Thyroid gland (tissue), 4 donors: ENCODE measurements at places on chromosomes 1 and 21.

GRCh38 chr1:159289060-159289459 is 13.1 kb upstream of the FCER1A start:
- H3K4me1 ChIP-seq: no peaks in the 10 kb centered on the region
- no peak overlapping the region for H3K4me3 ChIP-seq
- no peak for DNase-seq
- H3K27me3 ChIP-seq: no peaks in the 10 kb centered on the region

GRCh38 chr1:160216301-160216700 is 11.1 kb downstream of the PEA15 start:
- no peak for DNase-seq
- H3K36me3 ChIP-seq: peaks cover 58% of the 10 kb centered on the region
- peak overlapping the region; percentile 79 for H3K27ac ChIP-seq

GRCh38 chr1:30648408-30649000 is 74.9 kb downstream of the MATN1 start:
- no peaks in the 10 kb centered on the region for H3K4me1 ChIP-seq
- H3K27ac ChIP-seq: no peak overlapping the region
- DNase-seq: no peak
- H3K36me3 ChIP-seq: no peaks in the 10 kb centered on the region

GRCh38 chr1:205205055-205205454 is 6.4 kb downstream of the DSTYK start:
- H3K27me3 ChIP-seq: no peaks in the 10 kb centered on the region
- H3K36me3 ChIP-seq: no peaks in the 10 kb centered on the region
- peaks cover 4% of the 10 kb centered on the region for H3K4me1 ChIP-seq
- no peak for DNase-seq

- no peak overlapping the region for H3K4me3 ChIP-seq
- no peak overlapping the region for H3K27ac ChIP-seq
- DNase-seq: no peak
- H3K4me1 ChIP-seq: no peaks in the 10 kb centered on the region
- no peaks in the 10 kb centered on the region for H3K36me3 ChIP-seq
- no peaks in the 10 kb centered on the region for H3K27me3 ChIP-seq
Observed at GRCh38 chr1:96464066-96464465, 257.5 kb upstream of the PTBP2 start.

GRCh38 chr1:100876291-100876690 is 18.4 kb downstream of the EXTL2 start:
- DNase-seq: no peak
- H3K36me3 ChIP-seq: peaks cover 6% of the 10 kb centered on the region
- H3K4me1 ChIP-seq: no peaks in the 10 kb centered on the region
- no peak overlapping the region for H3K4me3 ChIP-seq
- H3K27ac ChIP-seq: no peak overlapping the region

DNA sequence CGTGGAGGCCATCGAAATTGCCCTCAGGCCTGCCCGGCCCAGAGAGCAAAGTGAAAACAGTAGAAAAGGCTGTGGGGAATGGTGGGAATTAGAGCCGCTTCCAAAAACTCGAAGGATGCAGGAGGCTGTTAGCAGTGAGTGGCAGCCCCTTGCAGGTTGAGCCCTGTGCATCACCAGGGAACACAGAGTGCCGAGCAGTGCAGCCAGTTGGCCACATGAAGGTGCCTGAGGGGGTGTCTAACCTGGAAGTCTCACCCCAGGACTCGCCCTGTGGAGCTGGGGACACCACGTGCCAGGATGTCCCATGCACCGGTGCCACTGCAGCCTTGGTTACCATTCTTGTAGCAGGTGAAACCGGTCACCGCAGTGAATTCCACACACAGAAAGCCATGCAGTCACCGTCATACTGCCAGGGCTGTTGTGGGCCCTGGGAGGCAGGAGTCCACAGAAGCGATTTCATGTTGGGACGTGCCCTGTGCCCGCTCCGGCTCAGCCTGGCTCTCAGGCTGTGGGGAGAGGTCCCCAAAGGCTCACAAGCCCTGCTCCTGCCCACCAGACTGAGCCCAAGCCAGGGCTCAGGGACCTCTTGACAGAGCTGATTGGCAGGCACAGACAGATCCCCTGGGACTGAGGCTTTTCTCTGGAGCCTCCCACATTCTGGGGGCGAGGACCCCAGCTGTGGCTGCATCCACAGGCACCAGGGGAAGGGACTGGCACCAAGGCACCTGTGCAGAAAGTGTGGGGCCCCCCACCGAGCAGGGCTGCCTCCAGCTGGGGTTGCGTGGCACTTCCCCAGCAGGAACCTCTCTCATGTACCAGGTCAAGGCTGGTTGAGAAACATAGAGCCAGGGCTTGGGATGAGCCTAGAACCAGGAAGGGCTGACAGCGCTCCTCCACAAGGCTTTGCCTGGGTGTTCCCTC is 16.7 kb upstream of the ACTRT2 start:
- H3K4me1 ChIP-seq: no peaks in the 10 kb centered on the region
- no peaks in the 10 kb centered on the region for H3K36me3 ChIP-seq
- no peak overlapping the region for H3K4me3 ChIP-seq

DNA sequence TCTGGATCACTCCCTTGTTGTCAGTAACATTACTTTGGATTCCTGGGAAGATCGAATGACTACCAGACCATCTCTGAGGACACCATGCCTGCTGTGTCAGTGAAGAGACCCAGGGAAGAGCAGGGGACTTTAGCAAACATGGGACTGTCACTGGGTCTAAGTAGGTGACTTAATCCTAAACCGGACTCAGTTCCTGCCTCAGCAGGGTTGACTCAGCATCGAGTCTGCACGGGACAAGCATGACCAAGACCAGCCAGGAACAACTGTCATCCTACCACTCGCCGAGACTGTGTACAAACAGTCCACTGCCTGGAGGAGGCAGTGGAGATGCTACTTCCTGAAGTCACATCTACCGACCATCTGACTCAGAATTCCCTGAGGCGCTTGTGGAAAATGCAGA is 53.2 kb upstream of the RAB4A start:
- no peaks in the 10 kb centered on the region for H3K27me3 ChIP-seq
- no peak overlapping the region for H3K4me3 ChIP-seq
- no peak overlapping the region for H3K27ac ChIP-seq
- peaks cover 22% of the 10 kb centered on the region for H3K4me1 ChIP-seq

GRCh38 chr1:50174101-50174500 is 65.4 kb downstream of the ELAVL4 start:
- H3K27ac ChIP-seq: no peak overlapping the region
- H3K4me1 ChIP-seq: no peaks in the 10 kb centered on the region
- no peak for DNase-seq
- no peaks in the 10 kb centered on the region for H3K27me3 ChIP-seq
- no peaks in the 10 kb centered on the region for H3K36me3 ChIP-seq
- no peak overlapping the region for H3K4me3 ChIP-seq

DNA sequence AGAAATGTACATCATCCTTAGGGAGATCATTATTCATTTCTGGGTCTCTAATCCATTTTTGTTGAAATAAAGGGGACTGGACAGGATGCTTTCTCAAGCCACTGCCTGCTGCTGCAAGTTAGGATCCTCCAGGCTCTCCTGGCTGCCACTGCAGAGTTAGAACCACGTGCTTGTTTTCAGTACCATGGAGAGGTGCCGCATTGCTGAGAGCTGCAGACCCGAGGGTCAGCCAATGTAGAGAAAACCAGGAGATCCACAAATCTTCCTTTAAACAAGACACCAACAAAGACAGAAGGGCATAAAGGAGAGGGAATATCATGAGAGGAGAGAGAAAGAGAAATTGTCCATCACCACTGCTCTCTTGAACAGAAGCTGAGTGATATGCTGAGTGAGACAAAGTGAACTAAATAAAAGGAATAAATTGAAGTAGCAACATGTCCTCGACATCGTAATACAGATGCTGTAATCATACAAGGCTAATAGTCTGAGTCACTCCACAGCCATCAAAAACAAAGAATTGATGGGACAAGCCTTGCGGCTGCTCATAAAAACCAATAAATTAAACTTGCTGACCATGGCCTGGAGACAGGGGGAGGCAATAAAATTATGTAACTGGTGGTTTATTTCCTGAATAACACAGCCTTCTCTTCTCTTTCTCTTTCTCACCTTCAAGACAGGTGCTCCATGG is 255.7 kb downstream of the OMA1 start:
- no peaks in the 10 kb centered on the region for H3K27me3 ChIP-seq
- no peaks in the 10 kb centered on the region for H3K4me1 ChIP-seq
- H3K27ac ChIP-seq: no peak overlapping the region

GRCh38 chr1:74474585-74474984 is 37.8 kb downstream of the LRRC53 start:
- DNase-seq: no peak
- no peaks in the 10 kb centered on the region for H3K27me3 ChIP-seq

DNA sequence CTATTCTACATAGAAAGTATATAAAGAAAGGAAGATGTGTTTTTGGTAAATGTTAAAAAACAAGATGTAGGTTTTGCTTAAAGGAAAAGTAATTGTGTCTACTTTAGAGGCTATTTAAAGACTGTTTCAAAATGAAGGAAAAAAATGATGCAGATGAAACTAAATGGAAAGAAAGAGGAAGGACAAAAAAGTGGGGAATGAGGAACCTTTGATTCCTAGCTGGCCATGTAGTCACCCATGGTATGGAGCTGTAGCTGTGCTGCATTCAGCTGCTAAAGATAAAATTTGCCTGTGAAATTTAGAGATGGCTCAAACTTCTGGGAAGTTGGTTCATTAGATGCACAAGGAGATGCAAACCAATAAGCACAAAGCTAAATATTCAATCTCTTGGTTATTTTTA is 86.8 kb upstream of the SERBP1 start:
- no peaks in the 10 kb centered on the region for H3K36me3 ChIP-seq
- no peak for DNase-seq
- H3K4me3 ChIP-seq: no peak overlapping the region
- H3K27me3 ChIP-seq: no peaks in the 10 kb centered on the region
- H3K27ac ChIP-seq: no peak overlapping the region

DNA sequence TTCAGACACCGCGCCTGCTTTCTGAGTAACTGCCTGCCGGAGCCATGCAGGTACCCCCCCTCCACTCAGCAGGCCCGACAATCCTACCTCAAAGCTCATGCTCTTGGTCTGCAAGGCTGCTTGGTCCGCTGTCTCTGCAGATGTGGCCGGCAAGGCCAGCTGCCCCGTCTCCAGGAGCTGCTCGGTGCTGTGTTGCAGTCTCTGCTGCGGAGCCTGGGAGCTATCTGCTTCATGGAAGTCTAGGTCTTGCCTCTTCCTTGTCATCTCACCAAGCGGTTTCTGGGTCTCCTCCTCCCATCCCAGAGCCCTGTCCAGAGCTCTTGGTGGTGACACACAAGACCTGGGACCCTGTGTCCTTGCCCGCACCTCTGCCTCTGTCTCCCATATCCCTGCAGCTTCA is 24.0 kb upstream of the GNPAT start:
- no peaks in the 10 kb centered on the region for H3K27me3 ChIP-seq
- no peaks in the 10 kb centered on the region for H3K36me3 ChIP-seq
- peaks cover 16% of the 10 kb centered on the region for H3K4me1 ChIP-seq
- no peak for DNase-seq
- no peak overlapping the region for H3K27ac ChIP-seq

- H3K36me3 ChIP-seq: no peaks in the 10 kb centered on the region
- H3K27ac ChIP-seq: no peak overlapping the region
- DNase-seq: no peak
- no peaks in the 10 kb centered on the region for H3K27me3 ChIP-seq
- no peak overlapping the region for H3K4me3 ChIP-seq
Observed at GRCh38 chr1:220294846-220295301, 22.6 kb upstream of the RAB3GAP2 start.

GRCh38 chr21:27759091-27759659 is 792.3 kb upstream of the ADAMTS5 start:
- H3K27ac ChIP-seq: no peak overlapping the region
- no peaks in the 10 kb centered on the region for H3K4me1 ChIP-seq
- no peaks in the 10 kb centered on the region for H3K36me3 ChIP-seq
- DNase-seq: no peak
- no peaks in the 10 kb centered on the region for H3K27me3 ChIP-seq
- H3K4me3 ChIP-seq: no peak overlapping the region

- DNase-seq: no peak
- H3K27me3 ChIP-seq: no peaks in the 10 kb centered on the region
- no peaks in the 10 kb centered on the region for H3K36me3 ChIP-seq
- H3K4me3 ChIP-seq: no peak overlapping the region
Observed at GRCh38 chr1:29635501-29636263, 399.4 kb downstream of the PTPRU start.

GRCh38 chr21:41879190-41879998 is at the start of gene PRDM15:
Gene PRDM15, minus strand, starts transcription at chr21:41879344. Its CDS starts 18,981 bp downstream, at chr21:41860363.
- no peaks in the 10 kb centered on the region for H3K27me3 ChIP-seq
- H3K36me3 ChIP-seq: no peaks in the 10 kb centered on the region
- peak within 1 kb of the TSS; percentile 51 for H3K27ac ChIP-seq

GRCh38 chr21:32316361-32317215 is 17.9 kb downstream of the MRAP start:
- no peaks in the 10 kb centered on the region for H3K4me1 ChIP-seq
- peaks cover 56% of the 10 kb centered on the region for H3K36me3 ChIP-seq
- H3K27ac ChIP-seq: no peak overlapping the region
- DNase-seq: no peak
- H3K4me3 ChIP-seq: no peak overlapping the region
- no peaks in the 10 kb centered on the region for H3K27me3 ChIP-seq

GRCh38 chr1:1435106-1435903 is at the start of gene VWA1:
Gene VWA1, plus strand, starts transcription at chr1:1435690. Its CDS starts 59 bp downstream, at chr1:1435749.
- no peaks in the 10 kb centered on the region for H3K27me3 ChIP-seq
- H3K4me1 ChIP-seq: peaks cover 61% of the 10 kb centered on the region
- H3K36me3 ChIP-seq: no peaks in the 10 kb centered on the region
- no peak within 1 kb of the TSS for H3K4me3 ChIP-seq
- peak; percentile 45 for DNase-seq
- peak within 1 kb of the TSS; percentile 59 for H3K27ac ChIP-seq

- peaks cover 22% of the 10 kb centered on the region for H3K4me1 ChIP-seq
- no peak overlapping the region for H3K4me3 ChIP-seq
- H3K27me3 ChIP-seq: no peaks in the 10 kb centered on the region
Observed at GRCh38 chr1:236235116-236235515, 46.6 kb downstream of the ERO1B start.

DNA sequence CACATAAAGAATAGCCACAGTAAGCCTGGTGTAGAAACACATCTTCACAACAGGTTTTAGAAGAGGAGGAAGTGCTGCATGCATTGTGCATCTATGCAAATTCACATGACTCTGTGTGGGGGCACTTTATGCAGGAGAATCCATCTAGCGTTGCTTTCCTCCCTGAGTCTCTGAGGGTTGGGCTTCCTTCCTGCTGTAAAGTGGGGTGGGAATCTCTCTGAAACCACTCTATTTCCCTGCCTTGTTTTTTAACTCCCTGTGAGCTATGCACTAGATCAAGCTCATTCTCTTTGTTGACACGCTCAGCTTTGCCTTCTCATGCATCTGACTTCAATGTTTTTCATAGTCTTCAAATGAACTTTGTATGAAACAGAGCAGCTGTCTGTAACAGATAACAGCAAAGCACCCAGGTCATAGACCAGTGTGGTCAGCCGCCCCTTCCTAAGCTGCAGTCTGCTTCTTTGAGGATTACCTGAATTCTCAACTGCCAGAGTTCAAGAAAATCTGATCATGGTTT is 102.7 kb upstream of the DPH5 start:
- H3K27ac ChIP-seq: no peak overlapping the region
- H3K4me3 ChIP-seq: no peak overlapping the region
- no peaks in the 10 kb centered on the region for H3K36me3 ChIP-seq

DNA sequence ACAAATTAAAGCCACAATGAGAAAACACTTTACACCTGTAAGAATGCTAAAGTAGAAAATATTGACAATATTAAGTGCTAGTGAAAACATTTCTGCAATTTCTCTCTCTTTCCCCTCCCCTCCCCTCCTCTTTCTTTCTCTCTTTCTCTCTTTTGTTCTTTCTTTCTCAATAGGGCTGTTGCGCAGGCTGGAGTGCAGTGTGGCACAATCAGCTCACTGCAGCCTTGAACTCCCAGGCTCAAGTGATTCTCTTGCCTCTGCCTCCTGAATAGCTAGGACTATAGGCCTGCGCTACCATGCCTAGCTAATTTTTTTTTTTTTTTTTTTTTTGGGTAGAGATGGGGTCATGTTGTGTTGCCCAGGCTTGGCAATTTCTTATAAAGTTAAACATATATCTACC is 5.9 kb upstream of the SHISAL2A start:
- no peak for DNase-seq
- H3K27me3 ChIP-seq: no peaks in the 10 kb centered on the region
- H3K4me1 ChIP-seq: peaks cover 9% of the 10 kb centered on the region
- H3K27ac ChIP-seq: no peak overlapping the region
- no peaks in the 10 kb centered on the region for H3K36me3 ChIP-seq
- H3K4me3 ChIP-seq: no peak overlapping the region
